PC-9 (cell line): ENCODE measurements at places on chromosomes 2 and 18. TPM values are rescaled to one million over a fixed set of nuclear protein-coding genes. Genes with fewer than 3 reads are reported as not detected.

- H3K4me1 ChIP-seq = peaks cover 95% of the 10 kb centered on the region
- no peaks in the 10 kb centered on the region for H3K27me3 ChIP-seq
- no peak for DNase-seq
- H3K27ac ChIP-seq = peak overlapping the region; percentile 70; the same call in 1 of the 2 replicates
- peaks cover 30% of the 10 kb centered on the region; the same call in 1 of the 2 replicates for H3K36me3 ChIP-seq
- H3K4me3 ChIP-seq = no peak overlapping the region
Measured at GRCh38 chr2:227507963-227508362, 36.0 kb downstream of the AGFG1 start.

- H3K4me3 ChIP-seq = no peak overlapping the region
- no peak for DNase-seq
- H3K4me1 ChIP-seq = no peaks in the 10 kb centered on the region
- no peak overlapping the region for H3K27ac ChIP-seq
- no peaks in the 10 kb centered on the region for H3K27me3 ChIP-seq
- H3K36me3 ChIP-seq = no peaks in the 10 kb centered on the region
Measured at GRCh38 chr2:157442191-157442590, 1.7 kb downstream of the CYTIP start.

GRCh38 chr2:2860589-2861300 is 516.9 kb downstream of the EIPR1 start:
- no peaks in the 10 kb centered on the region for H3K4me1 ChIP-seq
- no peak for DNase-seq
- no peak overlapping the region for H3K27ac ChIP-seq
- H3K4me3 ChIP-seq = no peak overlapping the region
- H3K36me3 ChIP-seq = no peaks in the 10 kb centered on the region
- peaks cover 78% of the 10 kb centered on the region for H3K27me3 ChIP-seq

The PLCL1 gene
- total RNA-seq = not detected in 2 replicates

The SH3RF3 gene
- total RNA-seq = 4.9 and 6.1 TPM in 2 replicates

DNA sequence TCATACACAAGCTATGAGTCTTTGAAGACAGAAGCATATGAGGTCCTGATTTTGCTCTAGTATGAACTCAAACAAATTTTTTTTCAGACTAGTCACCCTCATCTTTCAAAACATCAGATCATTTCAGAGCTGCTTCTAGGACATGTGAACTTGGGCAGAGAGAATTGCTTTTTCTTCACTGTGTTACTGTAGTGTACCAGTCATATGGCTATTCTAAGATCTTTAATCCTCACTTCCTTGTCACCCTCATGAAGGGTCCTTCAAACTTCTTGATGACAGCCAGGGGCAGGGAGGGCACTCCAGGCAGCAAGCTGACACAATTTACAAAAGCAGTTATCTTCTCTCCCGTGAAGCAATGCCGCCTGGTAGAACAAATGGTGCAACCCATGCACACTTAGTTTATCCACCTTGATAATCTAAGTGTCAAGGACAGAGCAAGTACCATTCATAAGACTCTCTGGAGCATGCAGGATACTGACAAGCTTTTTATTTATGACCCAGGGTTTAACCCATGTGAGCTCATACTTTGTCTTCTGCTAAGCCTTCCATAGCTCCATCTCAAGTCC is 200.6 kb downstream of the DPP10 start:
- H3K27me3 ChIP-seq = peaks cover 5% of the 10 kb centered on the region; the same call in 1 of the 2 replicates
- no peaks in the 10 kb centered on the region for H3K4me1 ChIP-seq
- H3K27ac ChIP-seq = no peak overlapping the region
- no peaks in the 10 kb centered on the region for H3K36me3 ChIP-seq
- no peak overlapping the region for H3K4me3 ChIP-seq
- no peak for DNase-seq

- no peak overlapping the region for H3K4me3 ChIP-seq
- DNase-seq = no peak
- H3K27me3 ChIP-seq = no peaks in the 10 kb centered on the region
Measured at GRCh38 chr2:238155051-238155760, 3.6 kb upstream of the ERFE start.

DNA sequence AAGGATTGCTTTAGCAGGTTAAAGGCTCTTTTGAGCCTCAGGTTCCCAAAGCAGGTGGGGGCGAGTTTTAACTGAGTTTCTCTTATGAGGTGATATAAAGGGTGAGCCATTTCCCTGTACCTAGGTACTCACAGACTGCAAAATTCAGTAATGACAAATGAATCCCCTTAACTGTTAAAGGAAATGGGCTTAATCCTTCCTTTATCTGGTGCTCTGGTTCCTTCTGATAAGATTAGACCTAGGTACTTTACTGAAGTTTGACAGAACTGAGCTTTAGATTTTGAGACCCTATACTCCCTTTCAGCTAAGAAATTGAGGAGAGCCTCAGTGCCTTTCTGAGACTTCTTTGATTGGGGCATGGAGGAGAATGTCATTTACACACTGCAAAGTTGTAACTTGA is 42.6 kb downstream of the STK17B start:
- no peaks in the 10 kb centered on the region for H3K27me3 ChIP-seq
- no peak overlapping the region for H3K27ac ChIP-seq
- no peaks in the 10 kb centered on the region for H3K4me1 ChIP-seq
- no peak overlapping the region for H3K4me3 ChIP-seq

DNA sequence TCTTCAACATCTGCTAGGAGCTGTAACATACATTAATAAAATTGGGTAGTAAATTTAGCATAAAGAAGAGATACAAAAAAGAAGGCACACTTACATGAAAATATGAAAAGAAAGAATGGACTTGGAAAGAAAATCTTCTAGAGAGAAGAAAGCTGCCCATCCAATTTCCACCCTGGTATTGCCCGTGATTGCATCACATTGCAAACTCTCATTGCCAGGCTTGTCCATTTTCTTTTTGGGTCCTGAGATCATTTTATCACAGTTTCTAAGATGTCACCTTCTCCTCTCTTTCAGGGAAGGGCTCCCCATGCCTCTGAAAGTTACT is 321.5 kb downstream of the RND3 start:
- peaks cover 48% of the 10 kb centered on the region for H3K4me1 ChIP-seq
- H3K27ac ChIP-seq = peak overlapping the region; percentile 98
- H3K27me3 ChIP-seq = no peaks in the 10 kb centered on the region
- no peaks in the 10 kb centered on the region for H3K36me3 ChIP-seq

DNA sequence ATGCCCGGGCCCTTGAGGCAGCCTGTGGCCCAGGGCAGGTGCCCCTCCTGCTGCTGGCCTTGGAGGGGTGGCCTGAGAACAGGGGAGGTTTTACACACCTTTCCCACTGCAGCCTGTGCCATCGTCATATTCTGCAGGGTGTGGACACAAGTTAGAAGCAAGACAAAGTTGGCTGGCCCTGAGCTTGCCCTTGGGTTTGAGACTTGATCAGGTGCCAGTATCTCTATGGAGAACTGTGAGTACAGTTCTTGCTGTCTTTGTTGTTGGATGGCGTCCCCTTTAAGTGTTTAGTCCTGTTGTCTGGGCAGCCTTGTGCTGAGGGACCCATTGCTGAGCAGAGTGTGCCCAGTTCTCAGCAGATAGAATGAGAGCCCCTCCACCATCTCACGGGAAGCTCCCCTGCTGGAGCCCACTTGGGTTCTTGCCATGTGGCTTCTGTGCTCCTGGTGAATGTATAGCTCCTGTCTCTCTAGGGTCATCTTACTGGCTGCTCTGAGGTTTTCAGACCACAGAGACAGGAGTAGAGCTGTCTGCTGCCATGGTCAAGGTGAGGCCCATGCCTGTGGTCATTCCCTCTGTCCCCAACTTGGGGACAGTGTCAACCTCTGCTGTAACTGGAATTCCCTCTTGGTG is 115.9 kb downstream of the SH3RF3 start:
- H3K4me3 ChIP-seq = no peak overlapping the region
- H3K27me3 ChIP-seq = no peaks in the 10 kb centered on the region
- DNase-seq = no peak
- H3K27ac ChIP-seq = peak overlapping the region; percentile 88; the same call in 1 of the 2 replicates
- peaks cover 65% of the 10 kb centered on the region for H3K4me1 ChIP-seq

The CARF gene
- total RNA-seq = 5.9 and 6.5 TPM in 2 replicates
